Fibroblast of upper back skin (primary cell): ENCODE measurements at places on chromosomes 12 and 14.
A peak's percentile ranks its signal among the peaks of the same experiment; 100 is the strongest.

- no peak for DNase-seq
These were observed 572.7 kb downstream of the VRK1 start for GRCh38 chr14:97369901-97370300.

DNA sequence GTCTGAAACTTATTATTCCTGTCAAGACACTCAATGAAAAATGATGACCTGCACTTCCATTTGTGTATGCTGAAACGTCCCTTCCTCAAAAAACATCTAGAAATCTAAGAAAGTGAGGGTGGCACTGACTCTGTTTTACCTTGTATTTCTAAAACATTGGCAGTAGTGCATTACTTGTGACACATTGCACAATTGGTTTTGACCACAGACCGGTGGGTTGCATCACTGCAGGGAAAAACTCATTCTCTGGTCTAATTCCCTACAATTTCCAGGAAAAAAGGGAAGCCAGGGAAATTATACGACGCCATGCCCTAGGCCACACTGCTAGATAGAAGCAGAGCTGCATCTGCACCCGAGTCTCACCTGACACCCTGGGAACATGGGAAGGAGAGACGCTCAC is 156.7 kb downstream of the NTF3 start:
- peak; percentile 67 for DNase-seq

DNA sequence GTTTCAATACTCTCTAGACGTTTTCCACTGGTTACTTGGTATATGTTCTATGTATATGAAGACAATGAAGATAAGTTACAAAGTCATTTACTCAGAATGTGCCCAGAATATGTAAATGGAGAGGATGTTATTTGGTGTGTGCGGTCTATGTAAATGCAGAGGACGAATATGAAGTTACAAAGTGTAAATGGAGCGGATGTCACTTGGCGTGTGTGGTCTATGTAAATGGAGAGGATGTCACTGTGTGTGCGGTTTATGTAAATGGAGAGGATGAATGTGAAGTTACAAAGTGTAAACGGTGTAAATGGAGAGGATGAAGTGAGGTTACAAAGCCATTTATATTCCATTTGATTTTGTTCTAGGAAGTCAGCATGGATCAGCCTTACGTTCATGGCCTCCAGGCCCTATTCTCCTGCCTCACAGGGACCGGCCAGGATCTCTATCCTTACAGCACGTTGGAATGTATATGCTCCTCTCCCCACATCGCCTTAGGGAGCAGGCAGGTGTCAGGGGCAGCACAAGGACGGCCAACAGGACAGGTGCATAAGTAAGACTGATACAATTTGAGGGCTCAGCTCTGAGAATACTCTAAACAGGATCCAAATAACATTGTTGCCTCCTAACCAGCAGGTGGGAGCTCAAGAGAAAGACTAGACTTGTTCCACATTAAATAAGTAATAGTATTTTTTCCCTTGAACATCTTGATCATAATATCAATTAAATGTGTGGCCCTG is 42.4 kb downstream of the GLRX5 start:
- DNase-seq, result no peak

DNA sequence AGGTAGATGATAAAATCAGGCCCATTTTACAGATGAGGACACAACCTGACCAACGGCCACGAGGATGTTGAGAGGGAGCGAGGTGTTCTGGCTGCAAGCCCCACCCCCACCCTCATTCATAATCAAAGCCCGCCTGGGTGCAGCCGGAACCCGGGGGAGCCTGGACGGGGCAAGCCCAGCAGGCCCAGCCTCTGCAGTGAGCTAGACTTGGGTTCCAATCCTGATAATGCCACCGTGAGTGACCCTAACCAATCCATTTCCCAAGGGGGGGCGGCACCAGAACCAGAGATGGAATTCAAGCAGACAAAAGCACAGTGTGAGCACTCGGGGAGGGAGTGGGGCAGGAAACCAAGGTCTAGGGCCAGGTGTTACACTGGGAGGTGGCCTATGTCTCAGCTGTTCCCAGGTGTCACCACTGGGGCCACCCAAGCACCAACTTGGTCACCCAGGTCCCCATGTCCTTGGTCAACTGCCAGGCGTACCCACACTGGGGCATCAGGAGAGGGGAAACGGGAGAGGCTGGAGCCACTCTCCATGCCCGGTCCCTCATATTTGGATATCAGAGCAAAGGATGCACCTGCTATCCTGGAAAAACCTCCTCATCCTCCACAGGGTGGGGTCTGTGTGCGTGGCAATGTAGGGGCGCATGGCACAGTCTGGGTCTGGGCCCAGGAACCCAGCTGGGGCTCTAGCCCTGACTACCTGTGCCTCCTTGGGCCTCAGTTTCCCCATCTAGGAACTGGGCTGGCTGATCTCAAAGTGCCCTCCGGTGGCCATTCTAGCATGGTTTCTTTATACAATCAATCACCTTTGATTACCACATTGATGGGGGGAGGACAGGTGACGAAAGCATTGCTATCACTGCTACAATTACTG is 58.4 kb downstream of the FAM222A start:
- DNase-seq, result no peak

- no peak for DNase-seq
These were observed 88.9 kb downstream of the ESRRB start for GRCh38 chr14:76464856-76465255.

DNA sequence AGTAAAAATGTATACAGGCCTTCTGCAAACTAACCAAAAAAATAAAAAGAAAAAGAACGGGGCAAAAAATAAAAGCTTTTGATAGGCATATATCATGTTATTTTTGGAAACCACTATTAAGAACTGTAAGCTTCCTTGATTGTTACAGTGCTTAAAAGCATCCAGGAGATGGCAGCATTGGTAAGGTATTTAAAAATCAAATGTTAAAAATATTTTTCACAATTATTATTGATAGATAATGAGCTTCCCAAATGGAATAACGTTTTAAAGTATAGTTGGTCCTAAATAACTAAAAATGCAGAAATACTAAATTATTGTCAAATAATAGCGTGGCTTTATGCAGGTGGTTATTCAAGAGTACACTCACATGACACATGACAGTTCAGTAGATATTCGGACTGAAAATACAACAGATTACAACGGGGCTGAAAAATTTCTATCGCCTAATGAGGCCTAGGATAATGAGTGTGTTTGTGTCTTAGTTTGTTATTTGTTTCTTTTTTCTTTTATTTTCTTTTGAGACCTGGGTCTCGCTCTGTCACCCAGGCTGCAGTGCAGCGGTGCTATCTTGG is 127.2 kb upstream of the ATF7IP start:
- DNase-seq, result peak; percentile 35

- DNase-seq, result no peak
These were observed 231.2 kb downstream of the PDZRN4 start for GRCh38 chr12:41419131-41419893.

GRCh38 chr12:25976289-25976688 is 17.8 kb downstream of the RASSF8 start:
- no peak for DNase-seq

- DNase-seq, result no peak
These were observed 20.5 kb downstream of the VCPKMT start for GRCh38 chr14:50095895-50096294.

DNA sequence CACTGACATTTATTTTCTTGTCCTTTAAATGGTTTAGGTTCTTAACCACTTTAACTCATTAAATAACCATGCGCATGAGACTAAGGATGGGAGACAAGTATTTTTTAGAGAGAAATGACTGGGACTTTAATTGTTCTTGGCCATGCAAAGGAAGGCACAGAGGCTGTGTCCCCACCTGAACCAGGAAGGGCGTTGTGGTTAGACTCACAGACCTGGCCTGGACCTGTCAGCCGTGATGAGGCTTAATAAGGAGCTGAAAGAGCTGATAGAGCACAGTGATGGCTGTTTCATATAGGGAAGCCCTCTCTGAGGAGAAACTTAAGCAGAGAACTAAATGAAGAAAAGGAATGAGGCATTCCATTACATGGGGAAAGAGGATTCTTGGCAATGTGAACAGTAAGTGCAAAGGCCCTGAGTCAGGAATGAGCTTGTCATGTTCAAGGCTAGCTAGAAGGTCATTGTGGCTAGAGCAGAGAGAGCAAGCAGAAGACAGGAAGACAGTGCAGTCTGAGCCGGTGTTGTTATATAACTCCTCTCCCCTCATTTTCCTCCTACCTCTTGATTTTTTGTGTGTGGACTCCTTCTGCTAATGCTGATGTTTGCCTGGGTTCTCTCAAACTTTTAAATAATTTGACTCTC is 74.4 kb upstream of the ANO4 start:
- DNase-seq, result no peak

DNA sequence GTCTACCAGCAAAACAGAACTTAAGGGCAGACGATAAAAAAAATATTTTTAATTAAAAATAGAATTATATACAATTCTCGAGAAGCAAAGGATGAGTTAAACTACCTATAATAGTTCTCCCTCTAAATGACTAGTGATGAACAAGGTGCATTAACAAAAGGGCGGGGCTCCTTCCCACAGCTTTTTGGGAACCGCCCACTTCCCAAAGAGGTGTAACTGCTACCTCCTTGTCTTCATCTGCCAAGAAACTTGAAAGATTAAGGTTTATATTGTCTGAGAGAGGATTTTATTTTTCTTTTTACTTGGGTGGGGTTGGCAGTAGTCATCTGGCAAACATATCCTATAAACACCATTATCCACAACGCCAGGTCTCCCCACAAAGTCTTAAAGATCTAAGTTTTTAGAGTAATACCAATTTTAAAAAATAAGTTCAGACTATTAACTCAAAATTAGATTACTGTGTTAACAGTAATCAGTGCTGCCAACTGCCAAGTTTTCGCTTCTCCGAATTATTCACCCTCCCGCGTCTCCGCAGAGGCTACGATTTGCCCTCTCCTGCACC is 938 bp downstream of the RALGAPA1 start:
- DNase-seq, result no peak

DNA sequence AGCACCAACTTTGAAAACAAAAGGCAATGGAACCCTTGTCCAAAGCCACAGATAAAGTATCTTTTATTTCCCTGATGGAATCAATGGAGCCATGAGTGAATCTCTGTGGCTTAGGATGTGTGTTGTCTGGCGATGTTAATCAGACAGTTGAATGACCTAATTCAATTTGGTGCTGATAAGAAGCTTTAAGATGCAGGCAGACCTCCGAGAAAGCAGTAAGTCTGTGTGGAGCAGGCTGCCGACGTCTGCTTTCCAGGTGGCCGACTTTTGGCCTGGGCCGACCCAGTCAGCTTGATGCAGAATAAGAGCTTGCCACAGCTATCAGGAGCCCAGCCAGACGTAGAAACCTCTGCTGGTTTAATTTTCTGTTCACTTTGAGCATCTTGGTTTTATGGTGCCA is 21.1 kb upstream of the TMEM132C start:
- no peak for DNase-seq

- DNase-seq, result no peak
These were observed 514.0 kb downstream of the FUT8 start for GRCh38 chr14:65926504-65926903.

GRCh38 chr12:45205165-45205825 is 10.6 kb upstream of the ANO6 start:
- no peak for DNase-seq

- no peak for DNase-seq
These were observed 374.4 kb downstream of the BCAT1 start for GRCh38 chr12:24574538-24574937.

DNA sequence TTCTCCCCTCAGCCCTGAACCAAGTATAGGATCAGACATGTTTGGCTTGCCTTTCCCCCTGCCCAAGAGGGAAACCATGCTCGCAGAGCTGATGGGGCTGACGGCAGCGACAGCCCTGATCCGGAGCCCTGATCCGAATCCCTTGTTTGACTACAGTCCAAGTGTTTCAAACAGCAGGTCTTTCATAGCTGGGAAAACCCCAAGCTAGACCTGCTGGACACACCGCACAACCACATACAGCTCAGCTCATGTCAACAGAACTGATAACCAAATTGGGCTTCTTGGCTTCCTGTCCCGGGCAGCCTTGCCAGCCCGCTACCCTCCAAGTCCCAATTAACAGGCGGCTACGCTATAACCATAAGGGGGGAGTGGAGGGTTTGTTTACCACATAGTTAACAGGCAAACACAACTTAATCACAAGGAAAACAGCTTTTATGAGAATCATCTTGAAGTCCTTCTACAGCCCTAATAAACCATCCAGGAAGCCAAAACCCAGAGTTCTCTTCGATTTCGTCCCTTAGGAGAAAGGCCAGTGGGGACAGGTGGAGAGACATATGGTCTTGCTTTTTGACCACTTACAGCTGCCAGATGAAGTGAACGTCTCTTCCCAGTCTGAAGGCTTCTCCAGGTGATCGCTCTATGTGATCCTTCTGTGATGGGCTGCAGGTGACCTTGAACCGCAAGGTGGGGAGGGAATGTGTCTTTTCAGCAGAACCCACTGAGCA is 64.5 kb upstream of the MANSC4 start:
- no peak for DNase-seq

DNA sequence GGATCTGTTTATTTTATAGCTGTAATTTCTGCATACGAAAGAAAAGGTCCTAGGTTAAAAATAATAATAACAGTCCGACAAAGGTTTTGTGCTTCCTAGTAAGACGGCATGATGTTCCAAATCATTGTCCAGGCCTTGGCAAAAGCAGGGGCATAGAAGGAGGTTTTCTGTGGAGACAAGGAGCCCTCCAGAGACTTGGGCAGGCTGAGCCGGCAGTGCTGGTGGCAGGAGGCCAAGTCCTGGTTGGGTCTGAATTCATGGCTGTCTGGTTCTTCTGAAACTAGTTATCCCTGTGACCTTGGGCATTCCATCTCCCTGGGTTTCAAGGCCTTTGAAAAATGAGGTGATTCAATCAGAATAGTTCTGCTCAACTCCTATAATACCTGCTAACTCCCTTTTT is 44.0 kb downstream of the KCNK13 start:
- DNase-seq, result no peak

DNA sequence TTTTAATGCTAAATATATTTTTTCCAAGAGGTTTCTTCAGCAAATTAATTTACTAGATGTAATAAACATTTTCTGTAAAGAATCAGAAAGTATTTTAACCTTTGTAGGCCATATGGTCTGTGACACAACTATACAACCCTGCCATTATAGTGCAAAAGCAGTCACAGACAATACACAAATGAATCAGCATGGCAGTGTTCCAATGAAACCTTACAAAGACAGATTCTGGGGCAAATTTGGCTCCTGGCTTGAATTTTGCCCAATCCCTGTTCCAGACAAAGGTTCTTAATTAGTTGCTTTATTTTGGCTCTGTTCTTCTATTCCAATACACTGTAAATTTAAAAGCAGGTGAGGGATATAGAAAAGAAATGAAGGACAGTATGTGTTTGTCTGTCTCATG is 352.5 kb downstream of the C12orf50 start:
- DNase-seq, result peak; percentile 21

DNA sequence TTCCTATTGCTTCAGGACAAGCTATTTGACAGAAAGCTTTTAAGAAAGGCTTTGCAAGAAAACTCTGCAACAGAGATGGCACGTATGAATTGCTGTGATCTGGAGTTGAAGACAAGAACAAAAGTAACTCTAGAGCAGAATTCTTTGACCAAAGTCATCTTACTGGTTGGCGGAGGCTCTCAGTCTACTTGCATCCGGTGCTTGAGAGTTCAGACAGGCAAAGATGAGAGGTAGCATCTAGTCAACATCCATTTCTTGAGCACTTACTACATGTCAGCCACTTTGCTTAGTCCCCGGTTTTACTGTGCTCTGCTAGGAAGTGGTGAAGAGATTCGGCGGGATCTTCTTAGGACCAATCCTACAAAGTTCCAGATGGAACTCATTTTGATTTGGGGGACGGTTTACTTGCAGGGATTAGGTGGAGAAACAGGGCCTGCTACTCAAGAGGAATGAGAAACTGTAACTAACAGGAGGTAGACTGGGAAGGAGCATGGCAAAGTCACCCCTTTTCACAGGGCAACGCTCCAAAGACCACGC is 404 bp upstream of the CCDC91 start:
- DNase-seq, result no peak

GRCh38 chr12:85784096-85784720 is 52.0 kb downstream of the RASSF9 start:
- DNase-seq, result peak; percentile 61
